ENCODE measurements at places on chromosomes 4 and X.

DNA sequence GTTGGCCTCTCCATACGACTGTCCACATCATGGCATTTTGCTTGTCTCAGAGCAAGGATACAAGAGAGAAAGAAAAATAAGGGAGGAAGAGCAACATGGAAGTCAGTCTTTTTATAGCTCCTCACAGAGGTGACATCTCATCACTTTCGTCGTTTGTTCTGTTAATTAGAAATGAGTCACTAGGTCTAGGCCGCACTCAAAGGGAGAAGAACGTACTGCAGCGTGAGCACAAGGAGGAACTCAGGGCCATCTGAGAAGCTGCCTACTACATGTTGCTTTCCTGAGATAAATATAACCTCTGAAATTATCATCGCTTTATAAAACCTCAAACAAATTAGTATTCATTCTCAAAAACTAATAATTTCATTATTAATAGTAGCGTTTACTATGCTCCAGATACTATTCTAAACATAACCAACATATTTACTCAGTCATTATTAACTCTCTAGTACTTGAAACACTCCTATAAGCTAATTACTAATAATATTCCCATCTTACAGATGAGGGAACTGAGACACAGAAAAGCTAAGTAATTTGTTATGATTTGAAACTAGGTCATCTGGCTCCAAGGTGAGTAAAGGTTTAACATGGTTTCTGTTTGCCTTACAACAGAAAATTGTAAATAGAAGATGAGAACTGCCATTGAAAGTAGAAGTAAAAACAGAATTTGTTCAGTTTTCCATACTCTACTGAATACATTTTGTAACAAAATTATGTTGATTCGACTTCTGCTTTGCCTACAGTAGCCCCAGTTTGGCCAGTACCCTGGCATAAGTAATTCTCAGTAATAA lies 213.2 kb upstream of the UGT8 start:
- no peak for DNase-seq

GRCh38 chrX:13029887-13030771 lies 14.3 kb downstream of the FAM9C start:
- DNase-seq: no peak

GRCh38 chr4:111630705-111631104 lies 514.5 kb upstream of the FAM241A start:
- DNase-seq: peak; percentile 54

- no peak for DNase-seq
Observed at GRCh38 chrX:138020941-138021340, 455.0 kb downstream of the ZIC3 start.

DNA sequence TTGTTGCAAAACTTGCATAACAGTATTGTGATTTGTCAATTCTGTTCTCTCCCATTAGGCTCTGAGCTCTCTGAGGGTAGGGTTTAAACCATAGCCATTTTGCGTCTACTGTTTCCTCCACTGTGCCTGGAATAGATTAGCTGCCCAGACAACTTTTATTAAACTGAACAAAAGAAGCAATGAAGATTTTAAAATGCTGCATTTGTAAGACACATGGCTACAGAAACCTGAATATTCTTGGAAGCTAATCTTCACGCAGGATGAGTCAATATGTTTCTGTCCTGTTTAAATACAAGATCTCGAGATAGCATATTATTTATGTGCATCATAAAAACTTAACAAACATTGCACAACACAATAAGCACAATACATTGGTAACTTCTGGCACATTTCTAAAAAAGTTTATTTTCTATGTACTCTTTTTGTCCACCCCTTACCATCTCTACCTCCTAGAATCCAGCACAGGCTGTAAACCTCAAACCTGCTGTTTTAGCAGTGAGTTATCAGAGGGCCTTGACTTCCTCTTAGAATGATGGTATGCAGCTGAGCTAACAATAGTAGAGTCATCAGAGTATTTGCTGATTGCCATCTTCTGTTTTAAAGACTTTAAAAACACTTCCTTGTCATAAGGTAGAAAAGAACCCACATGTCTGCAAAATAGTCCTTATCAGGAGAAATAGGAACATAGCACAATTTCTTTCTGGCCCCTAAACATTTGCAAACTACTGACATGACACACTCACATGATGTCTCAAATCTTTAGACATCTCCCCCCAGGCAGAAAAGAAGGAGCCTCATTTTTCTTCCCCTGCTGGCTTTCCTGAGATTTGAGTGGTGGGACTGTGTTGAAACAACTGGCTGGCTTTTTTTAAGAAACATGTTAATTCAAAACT lies 10.6 kb upstream of the CCNG2 start:
- DNase-seq: peak; percentile 19

- peak; percentile 79 for DNase-seq
Observed at GRCh38 chrX:38798956-38799355, 2.3 kb upstream of the MID1IP1 start.

DNA sequence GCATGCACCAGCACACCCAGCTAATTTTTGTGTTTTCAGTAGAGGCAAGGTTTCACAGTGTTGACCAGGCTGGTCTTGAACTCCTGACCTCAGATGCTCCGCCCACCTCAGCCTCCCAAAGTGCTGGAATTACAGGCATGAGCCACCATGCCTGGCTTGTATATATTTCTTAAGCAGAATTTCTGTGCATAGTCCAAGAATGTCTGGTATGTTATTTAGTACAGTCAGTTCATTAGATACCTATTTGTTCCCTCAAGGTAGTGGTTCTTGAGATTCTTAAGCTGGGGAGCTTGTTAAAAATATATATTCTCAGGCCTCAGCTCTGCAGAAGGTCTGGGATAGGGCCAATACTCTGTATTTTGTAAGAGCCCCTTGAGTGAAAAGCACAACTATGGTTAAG lies 4.6 kb upstream of the SERTM2 start:
- DNase-seq: no peak

GRCh38 chr4:7206911-7207567 lies 14.7 kb downstream of the SORCS2 start:
- peak; percentile 85 for DNase-seq

- DNase-seq: no peak
Observed at GRCh38 chr4:114512595-114513295, 85.9 kb upstream of the UGT8 start.

GRCh38 chrX:123184219-123184865 lies at the start of gene GRIA3:
Gene GRIA3, plus strand, starts transcription at chrX:123184278. Its CDS starts 258 bp downstream, at chrX:123184536.
- DNase-seq: peak; percentile 31

DNA sequence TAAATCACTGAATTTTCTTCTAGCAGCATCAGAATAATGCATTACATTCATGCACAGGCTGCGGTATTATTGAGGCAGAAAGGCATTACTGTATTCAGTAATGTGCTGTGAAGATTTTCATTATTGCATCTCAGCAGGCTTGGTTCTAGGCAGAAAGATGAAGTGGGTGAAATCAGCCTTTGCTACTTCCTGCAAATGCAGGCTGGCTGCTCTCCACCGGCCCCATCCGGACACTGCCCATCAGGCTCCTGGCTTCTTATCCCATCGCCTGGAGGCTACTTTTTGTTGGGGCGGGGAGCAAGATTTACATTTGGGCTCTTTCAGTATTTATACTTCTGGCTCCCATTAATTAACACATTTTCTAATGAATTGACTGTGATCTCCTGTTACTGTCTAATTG lies 117.8 kb downstream of the FRAS1 start:
- DNase-seq: no peak

GRCh38 chr4:29043411-29043810 lies 1676.8 kb upstream of the PCDH7 start:
- DNase-seq: no peak

GRCh38 chrX:13256603-13257002 lies 63.2 kb downstream of the ATXN3L start:
- DNase-seq: no peak

DNA sequence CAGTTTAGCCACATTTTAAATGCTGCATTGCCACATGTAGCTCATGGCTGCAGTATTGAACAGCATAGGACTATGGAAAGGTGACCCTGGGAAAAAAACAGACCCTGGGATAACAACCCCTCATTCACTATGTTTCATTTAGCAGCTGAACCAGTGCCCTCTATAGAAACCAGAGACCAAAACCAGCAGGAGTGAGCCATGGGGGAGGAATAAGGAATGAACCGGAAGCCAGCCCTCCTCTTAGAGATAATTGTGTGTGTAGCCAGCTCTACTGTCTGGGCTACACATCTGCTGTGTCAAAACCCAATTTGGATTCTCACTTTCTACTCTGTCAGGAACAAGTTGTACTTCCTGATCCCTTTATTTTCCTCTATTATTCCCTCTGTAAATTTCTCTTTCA lies 158.5 kb upstream of the S100G start:
- DNase-seq: no peak

- peak; percentile 11 for DNase-seq
Observed at GRCh38 chr4:56863441-56864139, 42.1 kb upstream of the SPINK2 start.

- no peak for DNase-seq
Observed at GRCh38 chrX:72142094-72142793, 10.5 kb upstream of the RTL5 start.

DNA sequence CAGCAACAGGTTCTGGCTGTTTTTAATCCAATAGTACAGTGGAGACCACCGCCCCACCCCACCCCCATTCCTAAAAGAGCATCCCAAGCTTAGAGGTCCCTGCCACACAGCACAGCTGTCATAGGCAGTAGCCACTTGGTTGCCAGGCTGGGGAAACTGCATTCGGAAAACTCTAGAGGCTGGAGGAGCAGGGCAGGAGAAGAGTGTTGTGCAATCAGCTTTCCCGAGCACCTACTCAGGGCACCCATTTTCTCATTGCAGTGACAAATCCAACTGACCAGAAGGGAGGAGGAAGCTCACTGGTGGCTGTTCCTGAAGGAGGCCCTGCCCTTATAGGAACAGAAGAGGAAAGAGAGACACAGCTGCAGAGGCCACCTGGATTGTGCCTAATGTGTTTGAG lies 1.1 kb downstream of the CXCL1 start:
- peak; percentile 48 for DNase-seq

- DNase-seq: no peak
Observed at GRCh38 chr4:28835501-28835900, 1884.7 kb upstream of the PCDH7 start.

DNA sequence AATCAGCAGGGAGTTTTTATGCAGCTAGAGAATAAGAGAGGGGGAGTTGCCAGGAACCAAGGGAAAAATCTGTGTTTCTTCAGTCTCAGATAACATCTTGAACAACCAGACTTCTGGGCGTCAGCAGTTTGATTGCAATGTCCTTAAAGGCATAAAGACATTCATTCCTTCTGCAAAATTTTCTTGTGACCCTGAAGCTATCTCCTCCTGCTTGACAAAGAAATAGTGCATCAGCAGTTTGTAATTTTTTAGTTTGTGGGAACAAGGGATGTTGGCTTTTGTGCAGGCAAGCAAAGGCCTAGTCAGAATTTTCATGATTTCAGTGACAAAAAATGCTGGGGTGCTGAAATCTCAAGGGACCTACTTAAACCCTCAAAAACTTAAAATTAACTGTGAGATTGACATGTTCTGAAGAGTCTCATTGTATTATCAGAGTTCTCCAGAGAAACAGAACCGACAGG lies 125.8 kb upstream of the UNC5C start:
- no peak for DNase-seq

GRCh38 chrX:79270401-79270800 lies 96.7 kb downstream of the ITM2A start:
- peak; percentile 19 for DNase-seq

DNA sequence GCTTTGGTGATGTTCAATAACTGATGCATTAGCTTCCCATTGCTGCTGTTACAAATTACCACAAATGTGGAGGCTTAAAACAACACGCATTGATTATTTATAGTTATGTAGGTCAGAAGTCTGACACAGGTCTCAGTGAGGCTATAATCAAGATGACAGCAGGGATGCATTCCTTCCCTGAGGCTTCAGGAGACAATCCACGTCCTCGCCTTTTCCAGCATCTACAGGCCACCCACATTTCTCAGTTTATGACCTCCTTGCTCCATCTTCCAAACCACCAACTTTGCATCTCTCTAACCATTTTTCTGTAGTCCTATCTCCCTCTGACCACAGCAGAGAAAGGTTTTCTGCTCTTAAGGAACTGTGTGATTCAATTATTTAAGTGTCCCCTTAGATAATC lies 92.5 kb downstream of the GASK1B start:
- no peak for DNase-seq

DNA sequence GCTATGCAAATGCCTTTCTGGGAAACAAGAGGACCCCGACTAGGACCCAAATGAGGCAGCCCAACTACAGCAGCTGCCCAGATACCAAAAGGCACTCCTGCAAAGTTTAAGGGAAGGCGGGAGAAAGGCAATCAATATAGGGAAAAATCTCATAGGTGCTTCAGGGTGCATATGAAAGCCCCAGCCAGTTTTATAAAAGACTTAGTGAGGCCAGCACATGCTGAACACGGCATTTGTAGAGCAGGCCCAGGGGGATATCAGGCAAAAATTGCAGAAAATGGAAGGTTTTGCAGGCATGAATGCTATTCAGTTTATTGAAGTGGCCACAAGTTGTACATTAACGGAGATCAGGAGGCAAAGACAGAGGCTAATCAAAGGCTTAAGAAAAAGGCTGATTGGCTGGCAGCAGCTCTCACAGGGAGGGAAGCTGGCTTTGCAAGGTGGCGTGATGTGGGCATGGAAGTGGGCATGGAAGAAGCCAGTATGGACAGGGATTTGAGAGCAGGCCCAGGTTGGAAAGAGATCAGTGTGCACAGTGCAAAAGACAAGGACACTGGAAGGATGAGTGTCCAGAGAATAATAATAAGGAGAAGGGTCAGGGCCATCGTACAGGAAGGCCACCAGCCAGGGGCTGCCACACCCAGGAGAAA lies 37.7 kb upstream of the UGT2B7 start:
- DNase-seq: no peak

DNA sequence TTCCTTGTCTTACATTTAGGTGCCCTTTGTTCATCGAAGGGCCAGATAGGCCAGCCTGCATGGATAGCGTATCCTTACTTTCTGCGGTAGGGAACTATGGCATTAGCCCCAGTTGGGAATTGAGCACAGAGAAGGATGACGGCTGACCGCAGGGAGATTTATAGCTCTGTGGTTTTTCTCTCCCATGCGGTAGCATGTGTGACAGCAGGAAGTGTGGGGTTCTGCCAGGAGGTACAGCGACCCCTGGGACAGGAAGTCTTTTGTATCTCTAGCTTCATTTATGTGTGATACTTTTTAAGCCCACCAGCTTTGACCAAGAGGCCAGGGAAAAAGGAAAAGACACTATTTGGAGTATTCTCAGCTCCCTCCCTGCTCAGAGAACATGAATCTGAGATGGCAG lies 33.1 kb downstream of the GAB3 start:
- peak; percentile 68 for DNase-seq

DNA sequence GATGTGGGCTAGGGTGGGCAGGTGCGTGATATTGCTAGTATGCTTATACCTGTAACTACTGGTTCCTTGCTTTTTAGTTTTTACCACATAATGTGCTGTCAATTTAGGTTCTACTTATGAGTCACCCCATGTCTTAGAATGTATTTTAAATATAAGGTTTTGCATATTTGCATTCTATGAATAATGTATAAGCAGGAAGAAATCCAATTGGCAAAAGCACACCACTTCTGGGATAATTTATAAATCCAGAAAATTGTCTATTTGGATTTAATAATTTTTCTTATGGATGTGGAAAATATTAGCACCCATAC lies 421.6 kb downstream of the PCDH7 start:
- DNase-seq: no peak

GRCh38 chr4:179110356-179110755 lies 1668.1 kb upstream of the AGA start:
- peak; percentile 38 for DNase-seq

All from fibroblast of mammary gland (primary cell).